ENCODE measurements at places on chromosomes 13 and 19.

DNA sequence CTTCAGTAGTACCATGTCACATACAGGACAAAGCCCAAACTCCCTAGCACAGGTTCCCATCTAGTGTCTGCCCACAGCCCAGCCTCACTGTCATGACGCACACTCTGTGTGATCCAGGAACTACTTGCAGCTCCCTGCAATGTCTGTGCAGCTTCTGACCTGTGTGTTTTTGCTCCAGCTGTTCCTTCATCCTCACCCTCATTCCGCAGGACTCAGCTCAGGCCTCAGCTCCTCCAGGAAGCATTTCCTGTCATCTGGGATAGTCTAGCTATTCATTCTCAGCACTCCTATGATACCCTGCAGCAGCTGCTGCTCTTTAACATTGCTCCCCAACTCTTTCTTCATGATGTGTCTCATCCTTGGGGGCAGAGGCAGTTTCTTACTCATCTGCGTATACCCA, 56.1 kb downstream of the ENOX1 start:
- DNase-seq: no peak

GRCh38 chr13:46660857-46661256, 107.9 kb downstream of the LRCH1 start:
- no peak for DNase-seq

- no peak for DNase-seq
Measured at GRCh38 chr19:8123683-8124082, 25.7 kb downstream of the FBN3 start.

DNA sequence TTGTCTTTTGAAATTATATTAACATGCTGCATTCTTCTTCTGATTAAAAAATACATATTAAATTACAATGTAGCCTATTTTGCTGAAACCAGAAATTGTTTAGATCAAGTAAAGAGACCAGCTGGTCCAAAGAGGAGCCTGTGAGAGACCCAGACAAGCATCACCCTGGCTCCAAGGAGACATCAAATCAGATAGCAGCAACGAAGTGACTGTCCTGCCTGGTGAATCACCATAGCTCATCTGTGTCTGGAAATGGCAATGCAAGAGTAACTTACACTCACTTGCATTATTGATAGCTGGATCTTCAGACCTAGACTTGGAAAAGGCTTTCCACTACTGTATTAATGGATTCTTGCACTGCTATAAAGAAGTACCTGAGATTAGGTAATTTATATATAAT, 169.1 kb downstream of the KCTD12 start:
- DNase-seq: no peak

GRCh38 chr13:78998630-78999315, 339.8 kb upstream of the OBI1 start:
- DNase-seq: no peak

GRCh38 chr13:107590556-107590955, 624.8 kb downstream of the LIG4 start:
- DNase-seq: no peak

- DNase-seq: no peak
Measured at GRCh38 chr13:78915015-78915414, 256.1 kb upstream of the OBI1 start.

DNA sequence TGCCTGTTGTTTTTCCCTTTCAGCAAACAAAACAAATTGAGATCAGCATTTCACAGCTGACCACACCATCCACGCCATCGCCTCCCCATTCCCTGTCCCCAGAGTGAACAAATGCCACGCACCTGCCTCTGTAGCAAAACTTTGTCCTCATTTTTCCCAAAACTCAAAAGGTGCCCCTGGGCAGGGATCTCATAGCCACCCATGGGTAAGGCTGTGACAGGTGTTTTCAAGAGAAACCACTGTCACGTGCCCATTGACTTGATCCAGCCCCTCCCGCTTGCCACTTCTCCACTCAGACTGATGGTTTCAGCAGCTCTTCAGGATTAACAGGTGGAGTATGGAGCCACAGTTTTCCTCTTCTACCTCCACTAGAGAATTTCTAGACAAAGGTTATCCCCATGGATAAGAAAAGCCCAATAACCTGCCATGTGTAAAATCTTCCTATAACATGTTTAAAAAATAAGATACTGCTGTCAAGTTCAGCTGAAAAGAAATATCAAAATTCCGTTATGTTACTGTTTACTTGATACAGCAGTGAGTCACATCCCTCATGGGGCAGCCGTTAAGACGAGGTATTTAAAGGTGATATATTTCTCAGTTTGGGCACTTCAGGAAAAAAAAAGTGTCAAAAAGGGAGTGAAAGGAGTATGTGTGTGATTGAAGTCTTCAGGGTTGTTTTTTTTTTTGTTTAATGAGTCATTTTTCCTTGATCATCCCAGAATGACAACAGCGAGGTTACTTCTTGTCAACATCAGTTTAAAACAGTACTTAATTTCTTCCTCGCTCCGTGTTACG, 63.5 kb upstream of the GPR183 start:
- DNase-seq: no peak

GRCh38 chr13:70087247-70087646, 20.4 kb upstream of the ATXN8OS start:
- DNase-seq: no peak

DNA sequence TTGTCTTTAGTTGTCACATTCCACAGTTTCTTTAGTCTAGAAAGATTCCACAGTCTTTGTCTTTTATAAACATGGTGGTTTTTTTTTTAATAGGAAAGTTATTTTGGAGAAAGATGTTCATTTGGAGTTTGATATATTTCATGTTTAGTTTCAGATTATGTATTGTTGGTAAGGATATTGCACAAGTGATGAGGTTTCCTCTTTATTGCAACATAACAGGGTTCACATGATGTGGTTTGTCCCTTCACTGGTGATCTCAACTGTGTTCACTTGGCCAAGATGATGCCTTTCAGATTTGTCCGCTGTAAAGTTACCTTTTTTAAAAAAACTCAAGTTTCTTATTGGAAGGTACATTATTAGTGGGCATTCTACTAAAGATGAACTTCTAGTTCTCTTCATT, 3.2 kb downstream of the ZNF230 start:
- DNase-seq: no peak

DNA sequence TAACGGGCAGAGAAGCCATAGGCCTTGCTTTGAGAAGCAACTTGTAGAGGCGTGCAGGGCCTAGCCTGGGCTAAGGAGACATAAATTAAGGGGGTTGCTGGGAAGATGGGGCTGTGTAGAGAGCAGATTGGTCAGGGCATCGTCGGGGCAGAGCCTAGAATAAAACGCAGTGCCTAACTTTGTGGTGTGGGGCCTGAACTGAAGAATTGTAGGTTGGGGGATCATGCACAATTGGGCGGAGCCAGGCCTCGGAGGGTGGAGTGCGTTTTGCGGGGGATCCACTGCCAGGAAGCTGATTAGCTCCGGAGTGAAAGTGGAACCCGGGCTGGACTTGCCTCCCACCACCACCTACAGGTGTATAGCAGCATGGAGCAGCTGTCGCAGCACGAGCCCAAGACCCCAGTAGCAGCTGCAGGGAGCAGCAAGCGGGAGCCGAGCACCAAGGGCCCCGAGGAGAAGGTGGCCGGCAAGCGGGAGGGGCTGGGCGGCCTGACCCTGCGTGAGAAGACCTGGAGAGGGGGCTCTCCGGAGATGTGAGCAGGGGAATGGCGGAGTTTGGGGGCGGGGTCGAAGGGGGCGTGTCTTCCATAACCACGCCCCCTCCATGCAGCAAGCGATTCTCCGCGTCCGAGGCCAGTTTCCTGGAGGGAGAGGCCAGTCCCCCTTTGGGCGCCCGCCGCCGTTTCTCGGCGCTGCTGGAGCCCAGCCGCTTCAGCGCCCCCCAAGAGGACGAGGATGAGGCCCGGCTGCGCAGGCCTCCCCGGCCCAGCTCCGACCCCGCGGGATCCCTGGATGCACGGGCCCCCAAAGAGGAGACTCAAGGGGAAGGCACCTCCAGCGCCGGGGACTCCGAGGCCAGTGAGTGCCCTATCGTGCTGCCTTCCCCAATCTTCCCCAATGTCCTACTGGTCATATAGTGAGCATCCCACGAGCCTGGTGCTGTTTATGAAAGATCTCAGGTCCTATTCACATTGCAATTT, 13.8 kb downstream of the DNASE2 start:
- no peak for DNase-seq

DNA sequence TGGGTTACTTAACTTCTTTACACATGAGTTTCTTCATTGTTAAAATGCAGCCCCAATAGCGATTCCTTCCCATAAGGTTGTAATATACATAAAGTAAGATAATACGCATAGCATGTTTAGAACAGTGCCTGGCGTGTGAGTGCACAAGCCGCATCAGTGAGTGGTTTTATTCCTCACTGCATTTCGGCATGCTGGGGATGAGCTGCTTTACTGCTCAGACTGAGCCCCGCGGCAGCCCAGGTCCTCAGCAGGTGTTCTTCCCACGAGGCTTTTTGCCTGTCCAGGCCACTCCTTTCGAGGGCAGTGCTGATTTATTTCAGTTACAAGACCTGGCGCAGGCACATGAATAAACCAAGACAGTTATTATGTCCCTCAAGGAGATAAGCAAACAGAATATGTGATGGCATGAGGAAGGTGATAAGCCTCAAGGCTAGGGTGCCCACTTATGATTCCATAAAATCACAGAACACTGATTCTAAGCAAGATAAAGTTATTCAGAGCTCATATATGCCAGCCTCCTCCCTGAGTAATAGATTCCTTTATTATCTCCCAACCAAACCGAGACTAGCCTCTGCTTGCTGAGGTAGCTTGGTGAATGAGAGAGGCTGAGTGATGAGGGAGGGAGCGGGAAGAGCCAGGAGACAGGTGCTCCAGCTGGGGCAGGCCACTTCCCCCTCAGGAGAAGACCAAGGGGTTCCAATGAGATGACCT, 505.5 kb downstream of the DIAPH3 start:
- no peak for DNase-seq

DNA sequence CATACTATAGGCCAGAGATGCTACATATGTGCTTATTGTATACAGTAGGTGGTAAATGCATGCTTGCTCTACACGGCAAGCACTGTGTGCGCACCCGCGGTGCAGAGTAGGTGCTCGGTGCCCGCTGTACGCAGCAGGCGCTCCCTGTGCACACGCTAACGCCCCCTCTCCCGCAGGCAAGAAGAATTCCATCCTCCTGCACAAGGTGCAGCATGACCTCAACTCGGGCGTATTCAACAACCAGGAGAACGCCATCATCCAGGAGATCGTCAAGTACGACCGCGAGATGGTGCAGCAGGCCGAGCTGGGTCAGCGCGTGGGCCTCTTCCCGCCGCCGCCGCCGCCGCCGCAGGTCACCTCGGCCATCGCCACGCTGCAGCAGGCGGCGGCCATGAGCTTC, 17.7 kb downstream of the POLRMT start:
- no peak for DNase-seq

DNA sequence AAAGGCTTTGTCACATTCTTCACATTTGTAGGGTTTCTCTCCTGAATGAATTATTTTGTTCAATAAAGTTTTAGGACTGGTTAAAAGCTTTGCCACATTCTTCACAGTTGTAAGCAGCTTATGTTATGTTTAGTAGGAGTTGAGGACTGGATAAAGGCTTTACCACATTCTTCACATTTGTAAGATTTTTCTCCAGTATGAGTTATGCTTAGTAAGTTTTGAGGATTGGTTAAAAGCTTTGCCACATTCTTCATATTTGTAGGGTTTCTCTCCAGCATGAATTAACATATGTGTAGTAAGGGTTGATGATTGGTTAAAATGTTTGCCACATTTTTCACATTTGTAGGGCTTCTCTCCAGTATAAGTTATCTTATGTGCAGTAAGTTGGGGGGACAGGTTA, 79.9 kb downstream of the ZNF431 start:
- DNase-seq: no peak

DNA sequence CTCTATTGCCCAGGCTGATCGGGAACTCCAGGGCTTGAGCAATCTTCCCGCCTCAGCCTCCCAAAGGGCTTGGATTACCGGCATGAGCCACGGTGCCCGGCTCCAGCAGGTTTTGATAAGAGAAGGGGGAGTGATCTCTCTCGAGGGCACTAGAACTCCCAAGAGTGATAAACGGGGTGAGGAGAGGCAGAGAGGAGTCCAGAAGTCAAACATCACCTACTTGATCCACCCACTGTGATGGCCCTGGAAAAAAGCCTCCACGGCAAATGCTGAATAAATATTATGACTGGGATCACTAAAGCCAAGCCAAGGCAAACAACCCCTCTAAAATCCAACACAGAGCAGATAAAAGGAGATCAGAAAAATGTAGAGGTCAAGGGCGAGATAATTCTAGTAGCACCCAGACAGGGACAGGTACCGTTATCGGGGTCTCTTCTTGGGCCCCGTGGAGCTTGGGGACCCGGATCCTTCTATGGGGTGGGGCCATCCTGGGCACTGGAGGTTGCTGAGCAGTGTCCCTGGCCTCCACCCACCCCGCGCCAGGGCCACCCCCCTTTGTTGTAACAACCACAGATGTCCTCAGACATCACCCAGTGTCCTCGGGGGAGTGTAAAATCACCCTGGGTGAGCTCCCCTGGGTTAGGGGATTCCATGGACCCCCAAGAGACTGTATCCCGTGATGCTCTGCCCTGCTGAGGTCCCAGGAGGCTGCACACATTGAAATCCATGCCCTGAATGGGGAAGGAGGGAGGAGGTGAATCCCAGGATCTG, 3.7 kb upstream of the CREB3L3 start:
- no peak for DNase-seq

Measured in vagina (tissue), 2 donors.